ENCODE measurements at places on chromosomes 13 and 19. TPM values are rescaled to one million over a fixed set of nuclear protein-coding genes. Genes with fewer than 3 reads are reported as not detected.

The SPRY2 gene
- 19.5 TPM for total RNA-seq

DNA sequence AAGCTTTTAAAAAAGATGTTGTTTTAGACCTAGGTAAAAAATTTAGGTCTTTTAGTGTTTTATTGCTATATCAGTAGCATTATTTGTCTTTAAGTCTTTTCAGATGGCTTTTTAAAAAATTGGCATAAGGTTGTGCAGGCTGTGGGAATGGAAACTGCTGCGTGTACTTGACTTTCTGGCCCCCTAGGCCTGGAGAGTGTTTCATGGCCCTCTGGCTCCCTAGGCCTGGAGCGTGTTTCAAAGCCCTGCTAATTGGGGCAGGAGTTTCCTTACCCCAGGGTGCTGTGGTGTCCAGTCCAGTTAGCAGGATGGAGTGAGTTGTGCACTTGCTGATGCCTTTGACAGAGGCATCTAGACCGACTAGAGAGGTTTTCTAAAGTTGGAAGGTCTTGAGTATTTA, 23.8 kb downstream of the PRAM1 start:
- no peak for DNase-seq
- H3K4me3 ChIP-seq: no peak overlapping the region
- no peaks in the 10 kb centered on the region for H3K27me3 ChIP-seq
- no peak overlapping the region for H3K27ac ChIP-seq
- H3K4me1 ChIP-seq: peaks cover 4% of the 10 kb centered on the region
- H3K36me3 ChIP-seq: no peaks in the 10 kb centered on the region

The GRIK5 gene
- total RNA-seq: 3.3 TPM

DNA sequence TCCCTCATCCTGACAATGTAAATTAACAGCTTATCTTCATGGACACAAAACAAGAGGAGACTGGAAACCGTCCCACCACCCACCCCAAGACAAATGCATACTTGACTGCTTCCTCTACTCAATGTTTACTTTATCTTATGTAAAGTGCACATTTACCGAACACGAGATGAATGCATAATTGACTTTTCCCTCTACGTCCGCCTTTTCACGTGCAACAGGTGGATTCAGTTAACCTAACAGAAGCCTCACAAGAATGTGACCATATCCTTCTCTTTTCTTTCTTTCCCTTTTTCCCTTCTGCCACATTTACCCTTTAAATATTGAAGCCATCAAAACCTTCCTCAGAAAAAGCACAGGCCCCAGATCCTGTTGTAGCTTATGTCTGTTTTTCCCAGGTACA, 468.0 kb downstream of the UQCRFS1 start:
- no peak overlapping the region for H3K27ac ChIP-seq
- DNase-seq: no peak
- H3K36me3 ChIP-seq: no peaks in the 10 kb centered on the region
- H3K4me3 ChIP-seq: no peak overlapping the region
- H3K27me3 ChIP-seq: peaks cover 2% of the 10 kb centered on the region

DNA sequence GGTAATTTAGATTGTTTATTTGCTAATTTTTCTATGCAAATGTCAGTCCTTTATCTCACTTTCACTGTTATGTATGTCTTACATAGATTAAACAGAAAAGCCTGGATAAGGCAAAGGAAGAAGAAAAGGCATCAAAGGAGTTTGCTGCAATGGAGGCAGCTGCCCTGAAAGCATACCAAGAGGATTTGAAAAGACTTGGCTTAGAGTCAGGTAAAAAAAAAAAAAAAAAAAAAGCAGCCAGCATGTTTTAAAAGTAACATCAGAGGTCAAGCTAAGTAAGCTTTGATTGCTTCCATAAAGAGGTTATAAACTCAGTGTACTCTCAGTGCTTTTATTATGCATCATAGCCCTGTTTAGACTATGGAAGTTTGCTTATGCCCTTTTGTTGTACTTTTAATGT, 3.8 kb downstream of the WBP4 start:
- H3K4me3 ChIP-seq: no peak overlapping the region
- H3K27ac ChIP-seq: no peak overlapping the region
- H3K36me3 ChIP-seq: no peaks in the 10 kb centered on the region
- no peak for DNase-seq
- no peaks in the 10 kb centered on the region for H3K27me3 ChIP-seq
- no peaks in the 10 kb centered on the region for H3K4me1 ChIP-seq

DNA sequence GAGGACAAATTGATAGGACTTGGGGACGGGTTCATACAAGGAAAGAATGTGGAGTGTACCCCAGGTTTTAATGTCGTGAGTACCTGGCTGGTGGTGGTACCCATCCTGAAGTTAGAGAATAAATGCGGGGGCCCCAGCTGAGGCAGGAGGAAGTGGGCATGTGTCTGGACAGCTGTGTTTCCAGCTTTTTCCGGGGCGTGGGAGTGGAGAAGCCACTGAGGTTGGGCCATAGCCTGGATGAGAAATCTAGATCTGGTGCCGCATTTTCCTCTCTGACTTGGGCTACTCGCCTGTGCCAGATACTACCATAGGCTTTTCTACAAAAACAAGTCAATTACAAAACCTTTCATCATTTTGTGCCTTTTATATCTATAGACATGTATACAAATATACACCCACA, 147.4 kb downstream of the STK24 start:
- H3K27me3 ChIP-seq: no peaks in the 10 kb centered on the region
- no peak overlapping the region for H3K27ac ChIP-seq
- no peaks in the 10 kb centered on the region for H3K4me1 ChIP-seq
- no peaks in the 10 kb centered on the region for H3K36me3 ChIP-seq

The ZNF566 gene
- total RNA-seq: 19.8 TPM

DNA sequence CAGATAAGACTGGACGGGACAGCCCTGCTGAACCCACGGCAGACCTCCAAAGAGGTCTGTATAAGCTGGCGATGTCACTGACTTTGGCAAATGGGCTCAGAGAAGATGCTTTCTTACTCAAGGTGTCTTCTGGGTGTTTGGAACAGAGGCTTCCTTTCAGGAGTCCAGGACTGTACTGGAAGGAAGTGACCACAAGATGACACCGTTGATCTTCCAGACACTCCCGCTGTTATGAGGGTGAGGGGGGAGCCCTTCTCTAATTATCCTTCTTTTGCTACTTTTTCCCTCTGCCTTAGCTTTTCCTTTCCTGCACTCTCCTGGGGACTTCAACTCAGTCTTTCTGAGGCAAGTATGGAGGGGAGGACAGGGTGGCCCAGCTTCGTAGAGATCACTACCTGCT, 65.2 kb upstream of the ZNF599 start:
- no peak overlapping the region for H3K4me3 ChIP-seq
- no peaks in the 10 kb centered on the region for H3K36me3 ChIP-seq
- H3K27me3 ChIP-seq: no peaks in the 10 kb centered on the region
- H3K27ac ChIP-seq: no peak overlapping the region
- DNase-seq: no peak

The SLC10A2 gene
- total RNA-seq: not detected

The KLK3 gene
- total RNA-seq: not detected

The KIR3DL2 gene
- total RNA-seq: not detected

DNA sequence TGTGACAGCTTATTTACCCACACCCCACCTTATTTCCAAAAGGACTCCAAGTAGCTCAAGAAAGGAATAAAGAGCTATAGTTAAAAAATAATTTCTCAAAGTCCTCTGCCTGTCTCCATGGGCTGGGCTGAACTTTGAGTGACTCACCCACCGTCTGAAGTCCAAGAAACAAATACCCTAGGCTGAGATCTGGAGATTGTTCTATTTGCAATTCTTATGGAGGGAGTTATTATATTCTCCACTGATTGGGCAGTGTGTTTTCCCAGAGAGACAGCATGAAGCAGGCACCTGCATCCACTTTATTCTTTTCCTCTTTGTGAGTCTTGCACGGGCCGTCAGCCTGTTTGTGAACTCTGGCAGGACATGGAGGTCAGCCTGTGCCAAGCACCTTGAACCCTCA, 63.2 kb downstream of the SHISA2 start:
- H3K4me1 ChIP-seq: no peaks in the 10 kb centered on the region
- no peak for DNase-seq
- H3K27ac ChIP-seq: no peak overlapping the region

DNA sequence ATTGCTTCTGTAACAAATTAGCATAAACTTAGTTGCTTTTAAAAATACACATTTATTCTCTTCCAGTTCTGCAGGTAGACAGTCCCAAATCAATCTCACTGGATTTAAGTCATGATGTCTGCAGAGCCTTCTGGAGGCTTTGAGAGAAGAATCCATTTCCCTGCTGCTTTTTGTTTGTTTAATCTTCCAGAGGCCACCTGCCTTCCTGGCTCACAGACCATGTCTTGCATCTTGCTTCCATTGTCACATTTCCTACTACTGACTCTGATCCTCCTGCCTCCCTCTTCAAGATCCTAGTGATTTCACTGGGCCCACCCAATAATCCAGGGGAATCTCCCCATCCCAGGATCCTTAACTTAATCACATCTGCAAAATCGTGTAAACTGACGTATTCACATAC, 473.3 kb downstream of the ITGBL1 start:
- no peaks in the 10 kb centered on the region for H3K36me3 ChIP-seq
- no peak for DNase-seq
- H3K27ac ChIP-seq: no peak overlapping the region
- H3K4me1 ChIP-seq: no peaks in the 10 kb centered on the region

- no peaks in the 10 kb centered on the region for H3K27me3 ChIP-seq
- no peaks in the 10 kb centered on the region for H3K36me3 ChIP-seq
- no peak overlapping the region for H3K27ac ChIP-seq
- H3K4me3 ChIP-seq: no peak overlapping the region
Measured at GRCh38 chr13:111937777-111938311, 129.1 kb upstream of the SOX1 start.

The ADPRHL1 gene
- total RNA-seq: 1.7 TPM

DNA sequence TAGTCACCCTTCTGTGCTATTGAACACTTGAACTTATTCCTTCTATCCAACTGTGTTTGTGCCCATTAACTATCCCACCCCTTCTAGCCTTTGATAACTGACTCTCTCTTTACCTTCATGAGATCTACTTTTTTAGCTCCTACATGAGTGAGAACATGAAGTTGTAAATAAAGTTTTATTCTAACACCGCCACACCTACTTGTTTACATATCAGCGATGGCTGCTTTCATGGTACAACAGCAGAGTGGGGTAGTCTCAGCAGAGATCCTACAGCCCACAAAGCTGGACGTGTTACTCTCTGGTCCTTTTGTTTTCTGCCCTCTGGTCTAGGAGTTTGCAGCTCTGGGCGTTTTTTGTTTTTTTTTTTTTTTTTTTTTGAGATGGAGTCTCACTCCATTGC, 23.7 kb downstream of the VSTM1 start:
- DNase-seq: no peak
- H3K4me1 ChIP-seq: no peaks in the 10 kb centered on the region
- no peak overlapping the region for H3K27ac ChIP-seq

The STOML3 gene
- total RNA-seq: 0.50 TPM

DNA sequence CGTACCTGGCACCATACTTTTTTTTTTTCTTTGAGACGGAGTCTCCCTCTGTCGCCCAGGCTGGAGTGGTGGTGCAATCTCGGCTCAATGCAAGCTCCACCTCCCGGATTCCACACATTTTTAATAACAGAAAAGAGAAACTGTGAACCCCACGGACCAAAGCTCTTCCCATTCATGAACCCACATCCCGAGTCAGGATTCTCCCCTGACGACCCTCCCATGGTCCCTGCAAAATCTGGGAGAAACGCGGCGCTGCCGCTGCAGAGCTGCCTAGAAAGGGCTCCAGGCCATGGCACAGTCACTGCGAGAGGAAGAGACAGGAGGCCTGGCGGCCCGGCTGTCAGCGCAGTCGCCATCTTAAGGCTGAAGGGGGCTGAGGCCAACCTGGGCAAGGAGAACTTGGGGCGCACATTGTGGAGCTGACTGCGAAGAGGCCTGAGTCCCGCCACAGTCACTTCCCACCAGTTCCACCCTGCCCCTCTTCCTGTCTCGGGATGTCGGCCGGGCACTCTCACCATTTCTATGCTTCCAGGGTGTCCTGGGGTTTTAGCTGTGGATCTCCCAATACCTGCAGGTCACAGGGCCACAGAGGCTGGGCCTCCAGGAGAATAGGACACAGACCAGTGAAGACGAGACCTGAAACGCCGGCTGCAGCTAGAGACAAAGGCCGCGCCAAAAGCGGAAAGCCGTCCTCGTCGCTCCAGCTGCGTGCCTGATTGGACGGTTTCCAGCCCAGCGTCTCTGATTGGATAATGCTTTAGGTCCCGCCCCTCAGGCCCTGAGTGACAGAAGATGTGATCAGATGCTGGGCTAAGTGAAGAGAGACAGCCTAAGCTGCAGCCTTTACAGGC, 71.0 kb downstream of the ZNF486 start:
- DNase-seq: peak; percentile 90
- H3K27me3 ChIP-seq: no peaks in the 10 kb centered on the region
- H3K27ac ChIP-seq: no peak overlapping the region
- H3K36me3 ChIP-seq: no peaks in the 10 kb centered on the region
- no peaks in the 10 kb centered on the region for H3K4me1 ChIP-seq
- peak overlapping the region; percentile 65 for H3K4me3 ChIP-seq

DNA sequence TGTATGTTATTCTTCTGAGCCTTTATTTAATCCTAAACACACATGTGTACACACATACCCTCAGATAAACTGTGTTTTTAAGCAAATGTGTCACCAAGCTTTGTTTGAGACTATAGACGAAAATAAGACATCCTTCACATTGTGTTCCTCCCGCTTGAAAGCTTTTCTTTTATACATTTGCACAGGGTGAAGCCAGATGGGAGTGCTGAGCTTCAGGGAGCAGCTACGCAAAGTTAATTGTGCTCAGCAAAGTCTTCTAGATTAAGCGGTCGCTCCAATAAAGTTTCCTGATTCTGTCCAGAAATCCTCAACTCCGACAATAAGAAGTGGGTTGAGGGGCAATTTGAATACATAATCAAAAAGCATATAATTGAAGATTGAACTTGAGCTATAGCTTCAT, 117.2 kb upstream of the ARGLU1 start:
- peaks cover 1% of the 10 kb centered on the region for H3K4me1 ChIP-seq
- H3K27ac ChIP-seq: no peak overlapping the region
- no peaks in the 10 kb centered on the region for H3K27me3 ChIP-seq

- peak; percentile 17 for DNase-seq
- no peak overlapping the region for H3K4me3 ChIP-seq
- no peaks in the 10 kb centered on the region for H3K36me3 ChIP-seq
- H3K27ac ChIP-seq: no peak overlapping the region
Measured at GRCh38 chr19:58569943-58570670, 3.0 kb downstream of the MZF1 start.

The RFPL4A gene
- total RNA-seq: not detected

The PGLYRP1 gene
- not detected for total RNA-seq

The GNG8 gene
- not detected for total RNA-seq

- peak overlapping the region; percentile 87 for H3K4me3 ChIP-seq
- no peaks in the 10 kb centered on the region for H3K27me3 ChIP-seq
- H3K36me3 ChIP-seq: peaks cover 5% of the 10 kb centered on the region
- H3K4me1 ChIP-seq: peaks cover 5% of the 10 kb centered on the region
- no peak for DNase-seq
Measured at GRCh38 chr19:57351867-57352266, 796 bp downstream of the ZNF304 start.

The CRLF1 gene
- total RNA-seq: 1.1 TPM

- no peaks in the 10 kb centered on the region for H3K27me3 ChIP-seq
- H3K36me3 ChIP-seq: no peaks in the 10 kb centered on the region
- H3K4me1 ChIP-seq: peaks cover 11% of the 10 kb centered on the region
- DNase-seq: peak; percentile 91
- H3K27ac ChIP-seq: peak overlapping the region; percentile 14
Measured at GRCh38 chr19:3968556-3969434, 2.1 kb downstream of the DAPK3 start.
